ENCODE measurements at places on chromosomes 7 and 10.

DNA sequence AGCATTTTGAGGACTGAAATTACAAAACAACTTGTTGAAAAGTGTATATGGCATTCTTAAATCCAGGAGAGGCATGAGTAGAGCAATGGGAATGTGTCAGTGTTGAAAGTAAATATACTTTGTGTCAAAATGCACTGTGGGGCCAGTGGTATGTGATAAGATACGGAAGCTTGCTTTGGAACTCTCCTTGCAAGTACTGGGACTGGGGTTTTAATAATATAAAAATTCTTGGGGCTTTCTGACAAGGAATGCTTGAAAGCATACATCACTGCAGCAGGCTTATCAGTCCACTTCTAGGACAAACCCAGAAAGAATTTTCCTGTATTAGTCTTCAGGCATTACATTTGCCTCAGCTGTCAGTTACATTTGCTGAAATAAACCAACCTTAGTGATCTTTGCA is 472.8 kb upstream of the FZD8 start:
- DNase-seq, result no peak

- no peak for DNase-seq
These were observed 202.6 kb upstream of the NRP1 start for GRCh38 chr10:33537066-33537465.

GRCh38 chr10:91820144-91820543 is 21.9 kb downstream of the TNKS2 start:
- no peak for DNase-seq

DNA sequence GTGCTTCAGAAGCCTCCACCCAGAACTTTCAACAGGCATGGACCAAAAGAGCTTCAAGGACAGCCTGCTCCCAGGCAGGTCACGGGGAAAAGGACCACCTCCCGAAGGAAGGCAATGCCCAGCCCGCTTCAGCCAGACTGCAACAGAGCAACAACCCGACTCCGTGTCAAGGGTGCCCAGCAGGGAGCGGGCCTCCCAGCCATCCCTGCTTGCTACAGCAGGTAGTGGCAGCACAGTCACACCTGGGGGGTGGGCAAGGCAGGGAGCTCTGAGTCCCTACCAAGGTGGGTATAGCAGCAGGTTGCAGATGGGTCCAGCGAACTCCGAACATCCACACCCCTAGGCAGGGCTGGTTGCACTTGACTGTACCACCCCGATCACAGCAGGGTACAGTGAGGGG is 467.8 kb upstream of the PFKP start:
- no peak for DNase-seq

DNA sequence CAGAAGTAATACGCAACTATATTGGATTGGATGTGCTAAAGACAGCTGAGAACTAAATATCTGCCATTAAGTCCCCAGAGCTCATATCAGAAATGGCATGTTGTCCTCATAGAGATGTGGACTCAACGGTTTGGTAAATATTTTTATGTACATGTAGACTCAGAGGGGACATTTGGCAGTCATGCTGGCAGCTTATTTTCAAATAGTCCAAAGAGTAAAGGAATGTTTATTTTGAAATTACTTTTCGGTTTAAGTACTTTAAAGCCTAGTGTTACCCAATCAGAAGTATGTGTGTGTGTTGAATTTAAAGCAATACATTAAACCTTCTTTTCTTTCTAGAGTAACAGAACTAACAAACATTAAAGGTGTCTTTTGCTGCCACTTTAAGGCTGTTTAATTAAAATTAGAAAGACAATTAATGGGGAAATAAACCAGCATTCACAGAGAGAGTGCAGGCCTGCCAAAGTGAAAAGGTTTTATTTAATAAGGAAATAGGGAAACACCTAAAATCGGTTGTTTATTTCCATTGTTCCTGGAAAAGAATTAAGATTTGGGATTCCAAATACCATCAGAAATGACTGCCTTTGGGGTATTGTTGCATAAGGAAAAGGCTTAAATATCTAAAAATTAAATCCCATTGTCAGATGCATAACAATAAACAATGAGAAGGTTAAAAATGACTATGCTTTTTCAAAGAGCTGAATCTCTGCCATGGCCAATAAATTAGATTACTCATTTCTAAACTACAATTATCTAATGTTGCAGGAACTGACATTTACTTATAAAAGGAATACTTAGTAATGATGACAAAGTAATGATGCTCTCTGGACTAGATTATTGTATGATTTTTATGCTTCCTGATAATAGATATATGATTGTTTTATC is 113.4 kb upstream of the AHR start:
- no peak for DNase-seq

DNA sequence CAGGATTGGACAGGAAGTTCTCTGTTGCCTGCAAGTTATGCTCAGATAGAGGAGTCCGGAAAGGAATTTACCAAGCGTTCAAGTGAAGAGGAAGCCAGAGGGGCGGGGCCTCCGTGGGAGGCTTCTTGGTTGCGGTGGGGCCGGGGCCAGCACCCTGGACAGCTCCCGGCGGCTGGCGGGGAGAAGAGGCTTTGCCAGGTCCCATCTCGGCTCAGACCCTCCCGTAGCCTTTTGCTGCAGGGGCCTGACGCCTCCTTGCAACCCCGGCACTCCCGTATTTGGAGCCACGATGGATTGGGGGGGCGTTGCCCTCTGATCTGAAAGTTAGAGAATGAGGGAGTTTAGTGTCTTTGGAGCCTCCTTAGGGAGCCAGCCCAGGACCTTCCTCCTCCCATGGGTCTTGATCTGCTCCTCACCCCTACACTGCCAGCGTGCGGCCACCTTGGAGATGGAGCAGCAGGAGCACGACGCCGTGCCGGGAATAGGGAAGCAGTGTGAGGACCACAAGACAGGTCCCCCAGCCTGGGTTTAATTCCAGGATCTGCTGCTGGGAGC is 3.1 kb upstream of the SLC18A3 start:
- DNase-seq, result peak; percentile 22

DNA sequence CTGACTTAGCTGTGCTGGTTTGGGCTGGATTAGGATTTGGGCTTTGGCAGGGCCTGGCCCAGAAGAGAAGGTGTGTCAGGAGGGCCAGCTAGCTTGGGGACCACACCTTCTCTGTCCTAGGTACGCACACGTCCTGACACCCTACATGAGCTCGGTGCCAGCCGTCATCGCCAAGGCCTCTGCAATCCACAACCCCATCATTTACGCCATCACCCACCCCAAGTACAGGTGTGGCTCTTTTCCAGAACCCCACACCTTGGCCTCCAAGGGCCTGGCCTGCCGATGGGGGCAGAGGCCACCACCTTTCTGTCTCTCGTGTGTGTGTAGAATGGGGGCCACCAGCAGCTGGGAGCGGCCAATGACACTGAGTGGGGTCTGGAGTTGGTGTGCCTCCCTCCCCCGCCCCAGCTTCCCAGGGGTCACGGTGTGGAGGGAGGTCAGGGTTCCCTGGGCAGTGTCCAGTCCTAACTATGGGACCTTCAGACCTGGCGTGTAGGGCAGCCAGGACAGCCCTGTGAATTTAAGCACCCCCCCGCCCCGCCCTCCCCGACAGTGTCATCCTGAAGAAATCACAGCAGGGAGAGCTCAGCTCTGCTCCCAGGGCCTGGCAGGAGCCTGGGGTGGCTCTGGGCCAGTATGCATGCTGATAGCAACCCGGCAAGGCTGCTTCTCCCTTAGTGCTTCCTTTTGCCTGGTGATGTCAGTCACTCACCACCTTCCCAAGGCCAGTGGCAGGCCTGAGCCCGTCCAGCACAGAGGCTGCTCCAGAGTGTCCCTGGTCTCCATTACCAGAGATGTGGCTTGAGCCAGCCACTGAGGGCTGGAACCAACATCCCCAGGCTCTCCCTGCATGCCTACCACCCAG is 6.9 kb upstream of the LDB3 start:
- no peak for DNase-seq

DNA sequence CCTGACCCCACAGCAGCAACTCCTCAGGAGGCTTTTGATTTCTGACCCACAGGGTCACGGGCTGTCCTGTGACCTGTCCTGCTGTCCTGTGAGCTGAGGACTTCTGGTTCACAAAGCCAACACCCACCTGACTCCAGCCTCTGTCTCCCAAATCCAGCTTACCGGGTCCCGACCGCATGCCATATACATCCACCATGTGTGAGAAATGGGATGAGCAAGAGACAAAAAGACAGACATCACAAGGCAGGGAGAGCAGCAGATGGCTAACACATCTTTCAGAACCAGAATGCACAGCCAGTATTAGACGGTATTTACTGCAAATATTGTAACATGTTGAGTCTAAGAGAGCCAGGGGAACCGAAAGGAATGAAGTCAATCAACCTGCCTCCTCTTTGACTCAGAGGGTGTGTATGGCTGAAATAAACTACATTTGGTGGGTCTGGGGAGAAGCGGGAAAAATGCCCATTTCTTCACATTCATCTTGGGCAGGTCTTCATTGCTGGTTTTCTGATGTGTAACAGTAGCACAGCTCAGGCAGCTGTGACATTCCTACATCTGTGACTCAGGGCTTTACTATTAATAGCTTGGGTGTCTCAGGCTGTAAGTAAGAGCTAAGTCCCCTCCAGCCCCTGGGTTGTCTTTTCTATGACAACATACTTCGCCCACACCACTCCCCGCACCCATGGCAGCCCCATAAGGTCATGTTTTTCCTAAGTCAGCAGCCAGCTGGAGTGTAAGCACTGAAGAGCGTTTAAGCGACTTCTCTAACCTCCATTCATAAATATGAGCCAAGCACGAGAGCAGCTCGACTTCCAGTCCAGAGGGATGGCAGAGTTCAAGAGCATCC is 25.0 kb downstream of the ABLIM1 start:
- no peak for DNase-seq

DNA sequence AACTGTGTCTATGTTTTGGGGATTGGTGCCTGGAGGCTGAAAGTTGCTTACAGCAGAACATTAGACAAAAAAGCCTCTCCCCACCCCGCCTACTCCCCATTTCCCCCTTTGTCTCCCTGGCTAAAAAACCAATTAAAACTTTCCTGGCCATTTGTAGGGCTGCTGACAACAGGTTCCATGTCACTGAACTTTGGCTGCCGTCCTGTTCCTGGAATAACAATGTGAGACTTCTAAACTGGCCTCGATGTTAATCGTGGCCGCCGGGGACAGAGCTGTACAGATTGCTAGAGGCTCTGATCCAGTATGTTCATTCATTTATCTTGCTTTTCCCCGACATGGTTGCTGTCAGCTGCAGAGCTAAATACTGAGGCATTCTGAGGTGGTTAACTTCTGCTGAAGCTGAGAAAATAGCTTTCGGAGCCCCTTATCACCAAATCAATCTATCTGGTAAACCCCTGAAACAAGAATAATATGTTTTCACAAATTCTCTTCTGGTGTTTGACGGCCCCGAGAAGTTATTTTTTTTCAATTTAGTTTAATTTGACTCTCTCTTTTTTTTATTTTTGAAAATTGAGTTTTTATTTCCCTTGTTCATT is 271.6 kb downstream of the GFRA1 start:
- no peak for DNase-seq
